OCI-LY7 (cell line): ENCODE measurements at places on chromosomes 1 and 21. TPM values are rescaled to one million over a fixed set of nuclear protein-coding genes. Genes with fewer than 3 reads are reported as not detected.

- no peak for DNase-seq
Measured at GRCh38 chr1:237394281-237394680, 352.3 kb downstream of the RYR2 start.

DNA sequence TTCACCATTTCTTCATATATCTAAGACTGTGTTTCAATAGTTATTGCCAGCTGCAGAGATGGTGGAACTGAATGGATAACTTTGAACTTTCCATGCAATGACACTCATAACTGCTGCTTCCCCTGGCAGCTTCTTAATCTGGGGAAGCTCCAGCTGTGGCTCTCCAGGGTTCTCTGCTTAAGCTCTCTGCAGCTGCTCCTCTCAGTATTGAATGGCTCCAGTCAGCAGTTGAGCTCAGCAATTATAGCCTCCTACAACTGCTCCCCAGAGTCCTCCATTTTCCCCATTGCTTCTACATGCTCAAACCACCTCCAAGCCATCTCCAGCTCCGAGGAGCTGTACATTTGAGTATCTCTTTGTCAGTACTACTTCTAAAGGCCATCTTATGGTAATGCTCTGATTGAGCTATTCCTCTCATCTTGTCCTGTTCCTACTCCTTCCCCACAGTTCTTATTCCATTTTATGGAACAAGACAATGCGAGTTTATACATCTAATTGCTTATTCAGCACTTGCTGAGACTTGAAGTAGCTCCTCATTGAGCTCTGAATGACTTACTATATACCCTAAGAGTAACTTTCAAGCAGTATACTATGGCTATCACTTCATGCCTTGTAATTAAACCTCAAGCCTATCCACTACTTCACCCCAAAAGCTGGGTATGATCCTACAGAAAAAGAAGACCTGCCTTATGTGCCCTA, 362.4 kb downstream of the NEGR1 start:
- DNase-seq: no peak

GRCh38 chr1:178389441-178389840, 107.3 kb downstream of the CLEC20A start:
- DNase-seq: no peak

NUDT17 gene
- total RNA-seq: 39.3 and 39.4 TPM in 2 replicates
